ENCODE measurements at places on chromosomes 3 and 15. TPM values are rescaled to one million over a fixed set of nuclear protein-coding genes. Genes with fewer than 3 reads are reported as not detected.

GRCh38 chr15:70788114-70789049 lies 25.0 kb upstream of the UACA start:
- DNase-seq, result no peak

- DNase-seq, result no peak
These were observed 43.7 kb upstream of the ROPN1 start for GRCh38 chr3:124035463-124036121.

GRCh38 chr15:89472785-89473256 lies 23.6 kb downstream of the RHCG start:
- peak; percentile 83 for DNase-seq

The OXNAD1 gene
- total RNA-seq, result 16.0 TPM

- no peak for DNase-seq
These were observed 1.0 kb downstream of the MAPKAPK3 start for GRCh38 chr3:50617911-50618481.

DNA sequence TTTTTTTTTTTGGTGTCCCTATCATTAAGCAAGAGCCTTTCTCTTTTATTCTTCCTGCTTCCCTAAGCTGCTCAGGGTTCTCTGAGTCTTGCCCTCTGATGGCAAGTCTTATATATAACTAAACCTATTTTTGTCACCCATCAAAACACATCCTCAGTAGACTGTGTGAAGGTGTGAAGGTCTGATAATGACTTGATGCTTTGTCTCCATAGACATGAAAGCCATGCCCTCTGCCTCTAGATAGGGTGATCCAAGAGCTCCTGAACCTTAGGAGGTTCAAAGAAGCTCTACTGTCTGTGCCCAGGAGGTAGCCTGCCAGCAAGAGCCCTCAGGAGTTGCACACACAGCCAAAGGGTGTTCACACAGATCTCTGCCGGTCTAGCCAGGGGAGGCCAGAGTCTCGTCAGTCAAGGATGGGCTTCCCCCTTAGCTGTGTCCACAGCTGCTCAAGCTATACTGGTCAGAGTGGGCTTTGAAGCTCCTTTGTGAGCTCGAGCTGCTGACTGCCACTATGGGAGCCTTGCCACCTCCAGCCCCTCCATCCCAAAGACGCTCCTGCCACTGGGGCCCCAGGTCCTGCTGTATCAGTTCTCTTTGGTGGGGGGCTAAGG lies 13.1 kb upstream of the SNX22 start:
- DNase-seq, result no peak

DNA sequence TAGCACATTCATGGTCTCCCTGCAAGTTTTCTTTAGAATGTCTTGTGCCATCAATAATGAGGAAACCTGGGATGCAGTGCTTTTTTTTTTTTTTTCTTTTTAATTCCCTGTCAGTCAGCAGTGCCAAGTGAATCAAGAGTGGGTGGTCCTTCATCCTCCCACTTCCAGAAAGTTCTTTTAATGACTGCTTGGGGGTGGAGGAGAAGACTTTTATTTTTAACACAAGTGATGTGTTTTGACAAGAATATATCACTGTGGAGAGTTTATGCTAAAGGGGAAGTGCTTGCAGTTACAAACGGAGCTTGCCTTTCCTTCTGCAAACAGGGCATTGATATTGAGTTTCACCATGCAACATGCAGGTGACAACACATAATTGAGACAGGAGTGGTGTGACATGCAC lies 69.7 kb downstream of the CACNA2D3 start:
- DNase-seq, result no peak

DNA sequence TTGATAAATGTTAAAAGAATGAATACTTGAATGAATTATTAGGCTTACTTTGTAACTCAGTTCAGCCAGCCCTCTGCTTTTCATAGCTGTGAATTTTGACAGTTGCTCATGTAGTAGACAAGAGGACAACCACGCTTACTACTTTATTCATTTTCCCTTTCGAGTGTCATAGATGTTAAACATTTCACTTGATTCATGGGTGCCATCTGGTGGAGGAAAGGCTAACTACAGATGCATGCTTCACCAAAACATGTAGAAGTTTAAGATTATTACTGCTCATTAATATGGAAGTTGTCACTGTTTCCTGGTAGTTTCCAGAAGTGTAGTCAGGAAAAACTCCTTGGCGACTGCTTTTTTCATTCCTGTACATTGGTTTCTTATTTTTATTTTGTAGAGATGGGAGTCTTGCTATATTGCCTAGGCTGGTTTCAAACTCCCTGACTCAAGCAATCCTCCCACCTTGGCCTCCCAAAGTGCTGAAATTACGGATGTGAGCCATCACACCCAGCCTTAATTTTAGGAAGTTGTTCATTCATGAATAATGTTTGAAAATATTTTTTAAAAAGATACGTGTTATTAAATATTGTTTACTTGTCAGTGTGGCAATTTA lies 163.2 kb downstream of the B3GALNT1 start:
- no peak for DNase-seq

DNA sequence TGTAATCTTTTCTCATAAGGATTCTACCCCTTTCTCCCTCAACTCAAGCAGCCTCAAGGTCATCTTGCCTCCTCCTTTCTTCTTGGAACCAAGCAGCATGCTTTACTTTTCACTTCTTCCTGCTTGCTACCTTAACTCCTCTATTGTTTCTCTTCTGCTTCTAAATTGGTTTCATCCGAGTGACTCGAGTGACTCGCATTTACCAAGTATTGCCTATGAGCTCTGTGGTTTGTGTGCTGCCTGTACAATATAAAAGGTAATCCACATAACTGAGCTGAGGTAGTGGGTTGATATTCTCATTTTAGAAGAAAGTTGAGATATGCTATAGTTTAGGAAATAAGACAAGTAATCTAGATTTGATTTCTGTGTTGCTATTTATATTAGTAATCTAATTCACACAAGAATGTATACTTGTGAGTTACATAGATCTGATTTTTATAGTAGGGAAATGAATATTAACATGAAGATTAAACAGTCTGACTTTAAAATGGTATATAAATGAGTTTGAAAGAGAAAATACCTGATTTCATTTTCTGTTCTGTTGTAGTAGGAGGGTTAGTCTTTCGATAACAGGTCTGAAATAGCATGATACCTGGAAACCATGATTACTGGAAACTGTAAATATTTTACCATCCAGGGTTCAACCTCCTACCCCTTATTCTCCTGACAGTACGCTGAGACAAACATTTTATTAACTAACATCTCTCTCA lies 5.5 kb downstream of the HHLA2 start:
- no peak for DNase-seq

GRCh38 chr15:70095408-70096214 lies 2.1 kb downstream of the TLE3 start:
- peak; percentile 79 for DNase-seq

The SMARCC1 gene
- total RNA-seq, result 147 TPM

DNA sequence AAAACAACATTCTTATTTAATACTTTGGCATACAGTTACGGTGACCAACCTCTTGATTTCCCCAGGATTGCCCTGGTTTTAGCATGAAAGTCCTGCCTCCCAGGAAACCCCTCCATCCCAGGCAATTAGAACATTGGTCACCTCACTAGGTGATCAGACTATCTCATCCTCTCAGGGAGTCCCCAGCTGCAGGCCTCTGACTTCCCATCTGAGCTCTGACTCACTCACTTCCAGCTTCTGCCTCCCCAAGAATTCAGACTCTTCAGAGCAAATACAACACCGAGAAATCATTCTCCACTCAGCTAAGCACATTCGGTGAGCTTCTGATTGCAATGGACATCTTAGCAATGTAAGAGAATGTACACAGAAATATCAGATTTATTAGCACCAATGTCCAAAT lies 92.4 kb upstream of the HES1 start:
- DNase-seq, result no peak

The ZNF860 gene
- 7.1 TPM for total RNA-seq

- DNase-seq, result no peak
These were observed 342.6 kb downstream of the NSUN3 start for GRCh38 chr3:94405258-94406035.

GRCh38 chr3:37701734-37702433 lies 159.8 kb upstream of the CTDSPL start:
- no peak for DNase-seq

- no peak for DNase-seq
These were observed 248.8 kb upstream of the LYSMD4 start for GRCh38 chr15:99981839-99982658.

The PLA2G4D gene
- not detected for total RNA-seq

GRCh38 chr3:12982619-12983101 lies 90.6 kb downstream of the IQSEC1 start:
- DNase-seq, result no peak

Data from type B pancreatic cell (in vitro differentiated cells).